Peyer's patch (tissue), 4 donors: ENCODE measurements at places on chromosomes 1 and 21. TPM values are rescaled to one million over a fixed set of nuclear protein-coding genes. Genes with fewer than 3 reads are reported as not detected.

GOLT1A gene
- total RNA-seq = 53.3 TPM

GBP5 gene
- total RNA-seq = 4.6 TPM

CHODL gene
- total RNA-seq = not detected

S100A7 gene
- total RNA-seq = not detected

FCGR3A gene
- total RNA-seq = 2.8 TPM

ST6GALNAC5 gene
- total RNA-seq = 1.8 TPM

LCE1D gene
- total RNA-seq = not detected

AVPR1B gene
- total RNA-seq = 0.47 TPM

CHAF1B gene
- total RNA-seq = 1.8 TPM

SELP gene
- 8.3 TPM for total RNA-seq

EFNA3 gene
- 8.7 TPM for total RNA-seq

CD1D gene
- 15.4 TPM for total RNA-seq

PROX1 gene
- total RNA-seq = 26.4 TPM

LDLRAD2 gene
- not detected for total RNA-seq

GRCh38 chr1:67766141-67766978 lies 66.9 kb downstream of the GNG12 start:
- no peak for DNase-seq

GRCh38 chr1:241635556-241636152 lies 4.5 kb downstream of the CHML start:
- no peak for DNase-seq

GRCh38 chr1:232792949-232793348 lies 12.3 kb upstream of the MAP10 start:
- no peak for DNase-seq

- no peak for DNase-seq
These were observed 62.1 kb downstream of the HSPG2 start for GRCh38 chr1:21874778-21875547.

GRCh38 chr1:232568906-232569553 lies 60.9 kb downstream of the SIPA1L2 start:
- no peak for DNase-seq

- DNase-seq = no peak
These were observed 164.2 kb downstream of the HIVEP3 start for GRCh38 chr1:41754540-41754939.

GRCh38 chr1:19036041-19036812 lies 79.8 kb upstream of the IFFO2 start:
- no peak for DNase-seq

- no peak for DNase-seq
These were observed 25.0 kb downstream of the CD55 start for GRCh38 chr1:207346513-207346912.

DNA sequence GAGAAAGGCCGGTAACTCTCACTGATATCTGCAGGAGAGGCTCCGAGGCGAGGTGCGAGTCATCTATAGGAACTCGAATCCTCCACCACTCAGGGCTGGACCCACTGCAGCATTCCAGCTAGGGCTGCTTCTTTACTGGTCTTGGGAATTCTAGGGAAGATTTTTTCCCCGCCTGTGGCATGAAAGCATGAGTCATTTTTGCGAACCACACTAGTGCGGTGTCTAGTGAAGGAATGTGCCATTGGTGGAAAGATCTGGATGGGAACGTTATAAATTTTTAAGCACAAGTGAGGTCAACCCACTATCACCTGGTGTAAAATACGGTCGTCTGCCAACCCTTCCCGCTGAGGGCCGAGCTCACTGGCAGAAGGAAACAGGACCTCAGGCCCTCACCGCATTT lies 49.7 kb downstream of the SYF2 start:
- no peak for DNase-seq

- no peak for DNase-seq
These were observed 93.6 kb downstream of the OLFML2B start for GRCh38 chr1:161930064-161930463.

DNA sequence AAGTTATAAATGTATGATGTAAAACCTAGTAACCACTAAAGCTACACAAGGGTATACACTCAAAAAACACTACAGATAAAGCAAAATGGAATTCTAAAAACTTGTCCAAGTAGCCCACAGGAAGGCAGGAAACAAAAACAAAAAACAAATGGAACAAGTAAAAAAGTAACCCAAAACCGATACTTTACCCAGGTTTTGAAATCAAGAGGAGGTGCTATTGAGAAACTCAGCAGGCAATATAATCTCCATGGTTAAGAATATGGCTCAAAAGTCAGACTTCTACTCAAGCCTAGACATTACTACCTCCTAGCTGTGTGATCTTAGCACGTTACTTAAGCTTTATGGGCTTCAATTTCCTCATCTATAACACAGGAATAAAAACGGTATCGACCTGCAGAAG lies 13.3 kb downstream of the RBBP5 start:
- no peak for DNase-seq

GRCh38 chr1:220787069-220787619 lies 431 bp downstream of the MTARC1 start:
- peak; percentile 76 for DNase-seq

GRCh38 chr1:64343105-64343822 lies 126.7 kb upstream of the CACHD1 start:
- no peak for DNase-seq

- no peak for DNase-seq
These were observed 33.1 kb downstream of the SIPA1L2 start for GRCh38 chr1:232596666-232597303.

- DNase-seq = no peak
These were observed 111.3 kb downstream of the GREM2 start for GRCh38 chr1:240500647-240501046.

DNA sequence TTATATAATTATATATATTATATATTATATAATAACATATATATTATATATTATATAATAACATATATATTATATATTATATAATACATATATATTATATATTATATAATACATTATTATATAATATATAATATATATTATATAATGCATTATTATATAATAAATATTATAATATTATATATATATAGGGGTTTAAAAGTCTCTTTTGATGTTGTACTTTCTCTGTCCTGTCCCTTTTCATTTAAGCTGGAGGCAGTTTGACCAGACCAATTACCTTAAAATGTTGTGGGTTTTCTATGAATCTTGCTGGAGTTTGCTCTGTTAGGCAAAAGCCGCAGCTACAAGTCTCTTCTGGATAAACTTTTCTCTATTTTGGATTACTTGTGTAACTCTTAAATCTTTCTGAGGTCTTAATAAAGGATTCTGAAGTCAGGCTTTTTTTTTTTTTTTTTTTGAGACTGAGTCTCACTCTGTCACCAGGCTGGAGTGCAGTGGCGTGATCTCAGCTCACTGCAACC lies 22.2 kb upstream of the KIF1B start:
- DNase-seq = no peak

- no peak for DNase-seq
These were observed 180.2 kb downstream of the NR5A2 start for GRCh38 chr1:200207711-200208126.

- no peak for DNase-seq
These were observed 8.9 kb downstream of the EPHA10 start for GRCh38 chr1:37755951-37756560.

- DNase-seq = no peak
These were observed 5.6 kb downstream of the RXRG start for GRCh38 chr1:165439330-165439729.

DNA sequence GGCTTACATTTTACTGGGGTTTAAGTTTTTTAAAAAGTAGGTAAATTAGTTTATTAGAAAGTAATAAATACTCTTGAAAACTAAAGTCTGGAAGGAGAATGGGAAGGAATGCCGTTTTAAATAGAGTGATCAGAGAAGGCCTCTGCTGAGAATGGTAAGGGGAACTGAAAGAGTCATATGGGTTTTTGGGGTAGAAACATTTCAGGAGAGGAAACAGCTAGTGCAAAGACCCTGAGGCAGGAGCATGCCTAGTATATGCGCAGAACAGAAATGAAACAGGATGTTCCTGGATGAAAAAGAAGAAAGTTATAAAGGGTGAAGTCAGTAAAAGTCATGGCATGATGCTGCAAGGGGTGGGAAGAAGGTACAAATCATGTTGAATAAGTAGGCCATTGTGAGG lies 38.9 kb downstream of the ZC3H11B start:
- no peak for DNase-seq

- no peak for DNase-seq
These were observed 6.1 kb downstream of the TTC4 start for GRCh38 chr1:54721719-54722118.

- DNase-seq = no peak
These were observed 69.2 kb downstream of the SSBP3 start for GRCh38 chr1:54337034-54337433.

DNA sequence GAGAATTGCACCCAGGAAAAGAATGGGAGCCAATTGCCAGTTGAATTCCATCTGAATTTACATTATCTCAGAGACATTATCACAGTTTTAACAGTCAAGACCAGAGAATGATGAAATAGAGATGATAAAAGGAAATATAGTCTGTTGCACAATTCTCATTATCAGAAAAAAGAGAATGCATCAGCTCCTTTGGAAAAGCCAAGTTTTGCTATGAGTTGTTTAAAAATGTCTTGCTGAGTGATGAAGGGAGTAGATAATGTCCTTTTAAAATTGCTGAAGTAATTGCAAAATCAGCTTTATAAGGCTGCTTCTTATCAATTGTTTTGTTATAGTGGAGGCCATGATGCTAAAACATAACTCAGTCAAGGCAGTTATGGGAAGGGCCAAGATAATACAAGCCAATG lies 37.9 kb upstream of the EEIG2 start:
- no peak for DNase-seq

- no peak for DNase-seq
These were observed 56.4 kb upstream of the HIVEP3 start for GRCh38 chr1:41975121-41975520.

DNA sequence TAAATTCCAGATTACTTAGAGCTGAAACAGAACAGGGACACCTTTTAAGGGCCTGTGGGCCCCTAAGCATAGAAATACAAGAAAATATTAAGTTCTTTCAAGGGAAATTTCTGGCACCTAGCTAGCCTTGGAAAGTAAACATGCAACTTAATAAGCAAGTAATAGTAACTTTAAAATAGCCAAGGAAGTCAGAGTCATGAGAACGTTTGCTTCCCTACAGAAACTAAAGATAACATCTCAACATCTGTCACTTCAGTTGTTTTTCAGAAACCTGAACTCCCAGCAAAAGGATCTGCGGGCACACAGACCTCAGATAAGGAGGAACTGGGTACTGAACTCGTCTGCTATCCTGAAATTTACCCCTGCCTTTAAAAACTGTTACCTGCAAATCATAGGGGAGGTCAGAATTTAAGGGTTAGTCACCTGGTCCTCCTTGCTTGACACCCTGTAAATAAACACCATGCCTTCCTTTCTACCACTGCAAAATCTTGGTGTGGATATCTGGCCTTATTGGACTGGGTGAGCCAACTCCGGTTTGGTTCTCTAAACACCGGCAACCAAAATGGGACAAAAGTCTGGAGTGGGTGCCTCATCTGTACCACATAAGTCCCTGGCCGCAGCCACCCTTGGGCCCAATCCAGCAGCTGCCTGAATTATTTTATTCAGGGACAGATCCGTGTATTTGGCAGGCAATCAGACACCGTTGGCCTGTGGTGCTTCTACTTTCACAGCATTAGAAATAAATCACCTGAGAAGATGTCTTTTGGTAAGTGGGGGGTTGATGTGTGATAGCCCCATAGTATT lies 27.9 kb downstream of the NRDC start:
- no peak for DNase-seq
